ENCODE measurements at places on chromosomes 7 and 10.

- no peak for DNase-seq
These were observed 7.1 kb upstream of the HOXA2 start for GRCh38 chr7:27109466-27110185.

DNA sequence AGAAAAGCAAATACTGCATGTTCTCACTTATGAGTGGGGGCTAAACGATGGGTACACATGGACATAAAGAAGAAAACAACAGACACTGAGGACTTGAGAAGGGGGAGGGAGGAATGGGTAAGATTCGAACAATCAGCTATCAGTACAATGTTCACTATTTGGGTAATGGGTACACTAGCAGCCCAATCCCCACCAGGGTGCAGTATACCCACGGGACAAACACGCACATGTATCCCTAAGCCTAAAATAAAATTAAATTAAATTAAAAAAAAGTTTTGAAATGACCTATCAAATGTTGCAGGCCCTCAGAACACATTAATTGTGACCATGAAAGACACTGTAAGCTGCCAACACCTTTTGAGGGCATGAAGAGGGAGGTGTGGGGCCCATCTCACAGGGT lies 316.0 kb downstream of the WDR37 start:
- no peak for DNase-seq

- DNase-seq, result no peak
These were observed 2.5 kb upstream of the NFE2L3 start for GRCh38 chr7:26149391-26149977.

- DNase-seq, result no peak
These were observed 25.3 kb downstream of the VPS41 start for GRCh38 chr7:38883706-38884105.

DNA sequence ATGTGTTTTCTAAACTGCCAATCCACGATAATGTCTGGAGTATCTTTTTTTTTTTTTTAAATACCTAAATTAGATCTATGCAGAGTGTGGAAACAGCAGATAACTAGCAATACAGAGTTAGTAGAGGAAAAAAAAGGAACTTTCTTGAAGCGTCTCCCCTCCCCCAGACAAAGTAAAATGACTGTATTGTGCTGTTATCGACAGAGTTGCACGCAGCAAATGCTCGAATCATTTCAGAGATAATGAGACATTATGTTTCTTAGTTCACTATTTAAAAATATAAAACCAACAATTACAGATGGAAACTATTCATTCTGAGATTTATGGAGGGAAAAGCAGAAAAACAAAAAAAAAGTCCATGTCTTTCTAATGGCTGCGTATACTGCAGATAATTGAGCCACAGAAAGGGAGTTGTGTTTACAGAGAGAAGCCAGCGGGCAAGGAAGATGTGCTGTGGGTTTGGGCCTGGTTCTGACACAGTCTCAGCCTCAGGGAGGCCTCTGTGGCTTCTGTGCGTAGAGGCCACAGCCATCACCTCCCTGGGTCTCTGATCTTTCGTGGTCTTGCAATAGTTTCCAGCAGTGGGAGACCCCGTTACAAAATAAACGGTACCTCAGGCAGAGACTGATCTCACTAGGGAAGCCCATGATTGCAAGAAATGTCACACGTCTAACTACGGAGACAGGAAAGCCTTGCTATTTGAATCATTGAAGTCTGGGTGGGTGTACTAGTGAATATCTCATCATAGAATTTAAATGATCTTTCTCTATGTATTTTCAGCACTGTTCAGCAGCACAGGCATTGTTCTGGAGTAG lies 19.1 kb upstream of the KLF6 start:
- DNase-seq, result peak; percentile 90

- DNase-seq, result no peak
These were observed 110.5 kb downstream of the PAXIP1 start for GRCh38 chr7:154892459-154892858.
